HepG2 (cell line): ENCODE measurements at places on chromosomes 11 and 22. TPM values are rescaled to one million over a fixed set of nuclear protein-coding genes. Genes with fewer than 3 reads are reported as not detected.

The CLDN5 gene
- total RNA-seq: not detected in 2 replicates

The SLC22A9 gene
- total RNA-seq: 1.9 and 4.0 TPM in 2 replicates

DNA sequence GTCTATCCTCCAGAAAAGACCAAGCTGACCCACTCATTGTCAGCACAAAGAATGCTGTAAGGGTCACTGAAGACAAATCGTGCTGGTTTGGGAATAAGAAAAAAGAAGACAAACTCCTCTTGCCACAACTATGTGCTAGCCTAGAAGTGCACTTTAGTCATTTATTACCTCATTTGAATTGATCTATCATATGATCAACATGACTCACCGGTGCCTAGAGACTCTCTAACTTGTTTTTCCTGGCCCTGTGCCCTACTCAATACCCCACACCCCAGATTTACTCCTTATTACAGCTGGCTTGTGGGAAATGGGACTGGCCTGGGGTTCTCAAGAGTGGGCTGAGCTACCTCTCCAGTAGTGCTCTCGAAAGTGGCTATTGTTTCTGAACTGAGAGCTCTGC lies 35.9 kb upstream of the HORMAD2 start:
- peaks cover 25% of the 10 kb centered on the region; the same call in 2 of the 3 replicates for H3K27me3 ChIP-seq
- no peaks in the 10 kb centered on the region for H3K36me3 ChIP-seq
- no peak overlapping the region for H3K27ac ChIP-seq

GRCh38 chr11:128310676-128311445 lies 276.5 kb downstream of the ETS1 start:
- H3K36me3 ChIP-seq: no peaks in the 10 kb centered on the region
- no peaks in the 10 kb centered on the region for H3K4me1 ChIP-seq
- DNase-seq: no peak
- H3K4me3 ChIP-seq: no peak overlapping the region
- H3K27ac ChIP-seq: no peak overlapping the region

DNA sequence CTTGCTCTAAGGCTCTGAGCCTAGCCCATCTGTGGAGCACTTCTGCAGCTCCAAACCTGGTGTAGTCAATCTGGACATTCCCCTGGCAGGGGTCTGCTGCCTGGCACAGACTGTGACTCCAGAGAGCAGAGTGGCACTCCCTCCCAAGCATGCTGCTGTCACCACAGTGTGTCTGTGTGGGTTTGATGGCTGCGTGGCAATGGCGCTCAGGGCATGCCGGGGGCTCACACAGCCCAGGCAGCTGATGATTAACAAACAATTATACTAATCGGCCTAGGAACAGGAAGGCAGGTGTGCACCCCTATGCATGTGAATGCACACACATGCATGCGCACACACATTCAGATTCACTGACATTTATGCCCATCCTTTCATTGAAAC lies 9.0 kb upstream of the NECTIN1 start:
- H3K4me3 ChIP-seq: no peak overlapping the region
- no peak for DNase-seq
- H3K4me1 ChIP-seq: peaks cover 18% of the 10 kb centered on the region
- no peak overlapping the region for H3K27ac ChIP-seq
- H3K36me3 ChIP-seq: no peaks in the 10 kb centered on the region

DNA sequence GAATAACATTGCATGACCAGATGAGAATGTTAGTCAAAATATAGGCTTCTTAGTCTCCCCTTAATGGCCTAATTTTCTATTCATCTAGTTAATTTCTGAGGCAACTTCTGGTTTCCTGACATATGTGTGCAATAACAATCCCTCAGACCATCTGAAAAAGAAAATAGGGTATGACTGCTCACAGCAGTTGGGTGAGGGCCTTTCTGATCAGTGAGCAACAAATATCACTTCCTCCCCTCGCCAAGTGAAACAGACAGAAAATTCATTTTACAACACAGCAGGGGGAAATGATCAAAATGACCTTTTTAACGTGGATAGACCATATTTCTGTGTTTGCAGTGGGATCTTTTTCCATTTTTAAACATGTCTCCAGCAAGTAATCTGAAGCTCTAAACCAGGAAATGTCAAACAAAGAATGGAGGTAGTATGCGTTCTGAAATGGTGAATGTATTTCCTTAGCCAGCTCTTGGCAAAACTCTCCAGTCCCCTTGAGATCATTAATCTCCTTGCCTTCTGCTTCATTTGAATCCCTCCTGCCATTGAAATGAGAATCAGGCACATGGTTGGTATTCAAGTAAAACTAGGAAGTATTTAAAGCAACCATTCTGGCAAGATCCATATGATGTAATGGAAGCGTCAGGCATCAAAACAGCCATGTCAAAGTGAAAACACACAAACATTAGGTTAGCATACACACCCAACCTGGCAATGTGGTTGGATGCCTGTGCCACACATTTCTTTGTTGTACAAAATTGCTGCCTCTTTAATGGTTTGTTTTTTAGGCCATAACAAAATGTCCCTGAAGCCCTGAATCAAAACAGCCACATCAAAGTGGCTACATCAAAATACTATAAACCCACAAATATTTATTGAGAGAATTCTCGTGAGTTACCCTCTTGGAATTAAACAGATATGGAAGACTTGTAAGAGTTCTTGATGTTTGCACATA lies 100.1 kb downstream of the SLC1A2 start:
- no peaks in the 10 kb centered on the region for H3K4me1 ChIP-seq
- H3K36me3 ChIP-seq: peaks cover 31% of the 10 kb centered on the region; the same call in 2 of the 3 replicates
- no peak overlapping the region for H3K4me3 ChIP-seq
- no peak overlapping the region for H3K27ac ChIP-seq

DNA sequence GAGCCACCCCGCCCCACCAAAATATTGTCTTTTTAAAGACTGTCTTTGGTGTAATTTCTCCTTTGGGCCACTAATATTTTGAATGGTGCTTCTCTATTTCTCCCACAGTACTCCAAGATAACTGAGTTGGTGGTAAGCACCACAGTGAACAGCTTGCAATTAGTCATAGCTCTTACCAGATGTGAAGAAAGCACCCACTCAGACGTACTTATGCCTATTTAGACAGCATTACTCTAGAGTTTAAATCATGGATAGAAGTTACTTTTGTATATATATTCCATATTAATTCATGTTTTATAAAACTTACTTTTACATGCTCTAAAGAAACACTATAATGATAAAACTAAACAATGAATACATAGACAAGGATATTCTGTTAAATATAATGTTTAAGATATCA lies 12.7 kb downstream of the ANO3 start:
- H3K4me1 ChIP-seq: no peaks in the 10 kb centered on the region
- no peak for DNase-seq
- H3K27me3 ChIP-seq: no peaks in the 10 kb centered on the region
- no peaks in the 10 kb centered on the region for H3K36me3 ChIP-seq
- no peak overlapping the region for H3K27ac ChIP-seq

DNA sequence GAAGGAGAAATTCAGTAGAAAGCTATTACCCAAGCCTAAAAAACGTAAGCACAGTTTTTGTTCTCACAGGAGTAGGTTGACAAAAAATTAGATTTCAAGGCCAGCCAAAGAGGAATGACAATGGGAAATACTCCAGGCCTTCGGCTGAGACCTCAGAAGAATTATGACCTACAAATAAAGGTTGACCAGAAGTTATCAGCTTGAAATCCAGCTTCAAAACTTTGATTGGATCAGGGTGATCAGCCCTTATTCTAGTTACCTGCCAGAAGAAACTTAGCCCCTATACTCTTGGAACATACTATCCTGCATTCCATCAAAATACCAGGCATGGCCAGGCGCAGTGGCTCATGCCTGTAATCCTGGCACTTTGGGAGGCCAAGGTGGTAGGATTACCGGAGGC lies 68.4 kb upstream of the PRODH start:
- no peak for DNase-seq
- no peaks in the 10 kb centered on the region for H3K36me3 ChIP-seq
- H3K27ac ChIP-seq: no peak overlapping the region

DNA sequence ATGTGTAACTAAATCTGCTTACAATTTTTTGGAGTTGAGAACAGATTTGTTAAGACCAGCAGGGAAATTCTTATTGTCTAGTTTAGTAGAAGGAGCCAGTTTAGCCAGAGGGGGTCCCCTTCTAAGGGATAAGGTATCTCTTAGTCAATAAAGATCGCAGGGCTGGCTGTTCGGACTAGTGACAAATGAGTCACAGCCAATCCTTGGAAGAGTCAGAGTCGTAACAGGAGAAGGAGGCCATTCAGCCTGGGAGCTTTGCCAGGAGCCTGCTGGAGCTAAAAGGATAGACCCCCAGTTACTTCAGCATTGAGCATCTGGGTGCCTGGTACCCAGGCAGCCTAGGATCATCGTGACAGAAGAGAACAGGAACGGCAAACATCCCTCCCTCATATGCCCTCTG lies 191.6 kb upstream of the ARHGAP20 start:
- no peak overlapping the region for H3K4me3 ChIP-seq
- no peak overlapping the region for H3K27ac ChIP-seq
- H3K36me3 ChIP-seq: no peaks in the 10 kb centered on the region
- no peaks in the 10 kb centered on the region for H3K4me1 ChIP-seq
- H3K27me3 ChIP-seq: peaks cover 5% of the 10 kb centered on the region; the same call in 1 of the 3 replicates

- peaks cover 16% of the 10 kb centered on the region for H3K4me1 ChIP-seq
- H3K36me3 ChIP-seq: peaks cover 32% of the 10 kb centered on the region
- DNase-seq: no peak
- H3K27ac ChIP-seq: no peak overlapping the region
- no peaks in the 10 kb centered on the region for H3K27me3 ChIP-seq
These were observed 19.9 kb downstream of the HPS4 start for GRCh38 chr22:26463688-26464087.

GRCh38 chr11:86248609-86249008 lies 4.1 kb downstream of the EED start:
- H3K4me1 ChIP-seq: peaks cover 48% of the 10 kb centered on the region
- no peak overlapping the region for H3K27ac ChIP-seq
- H3K27me3 ChIP-seq: no peaks in the 10 kb centered on the region; the same call in 1 of the 3 replicates
- DNase-seq: no peak

DNA sequence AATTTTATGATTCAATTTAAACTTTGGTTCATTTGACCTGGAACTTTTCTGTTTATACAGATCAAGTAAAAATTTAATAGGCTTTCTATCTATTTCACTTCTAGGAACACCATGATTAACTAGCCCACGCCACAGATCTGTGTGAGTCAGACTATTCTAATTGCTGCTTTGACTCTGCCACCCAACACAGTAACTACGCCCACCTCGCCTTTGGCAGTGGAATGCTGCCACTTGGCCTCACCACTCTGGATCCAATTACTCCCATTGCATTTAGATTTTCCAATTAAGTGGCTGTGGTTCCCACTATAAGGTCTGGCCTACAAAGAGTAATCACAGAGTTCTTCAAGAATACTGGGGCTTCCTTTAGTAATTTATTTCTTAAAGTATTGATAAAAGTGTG lies 46.6 kb upstream of the LIN7C start:
- H3K4me3 ChIP-seq: no peak overlapping the region
- H3K36me3 ChIP-seq: no peaks in the 10 kb centered on the region
- no peaks in the 10 kb centered on the region for H3K4me1 ChIP-seq
- 0 out of 3 replicates have a peak, but pooled peaks cover 2% of the 10 kb centered on the region for H3K27me3 ChIP-seq
- no peak for DNase-seq
- no peak overlapping the region for H3K27ac ChIP-seq
